ENCODE measurements at places on chromosomes 1 and 21. TPM values are rescaled to one million over a fixed set of nuclear protein-coding genes. Genes with fewer than 3 reads are reported as not detected.

The SPATC1L gene
- 2.8 TPM for total RNA-seq

The ARHGAP29 gene
- not detected for total RNA-seq

The C8A gene
- total RNA-seq = not detected

The TRABD2B gene
- not detected for total RNA-seq

The GPX7 gene
- 12.5 TPM for total RNA-seq

The VCAM1 gene
- not detected for total RNA-seq

The C1orf116 gene
- 0.36 TPM for total RNA-seq

The AADACL3 gene
- not detected for total RNA-seq

The CYB5RL gene
- 2.0 TPM for total RNA-seq

The AIM2 gene
- 0.36 TPM for total RNA-seq

The DNM3 gene
- total RNA-seq = 1.6 TPM

The AK4 gene
- total RNA-seq = 0.14 TPM

The TOMM20 gene
- 133 TPM for total RNA-seq

The DDR2 gene
- 0.42 TPM for total RNA-seq

GRCh38 chr1:218299416-218299815 lies 14.3 kb downstream of the RRP15 start:
- DNase-seq = no peak
- H3K4me3 ChIP-seq = no peak overlapping the region
- H3K27me3 ChIP-seq = no peaks in the 10 kb centered on the region
- no peaks in the 10 kb centered on the region for H3K4me1 ChIP-seq
- no peak overlapping the region for H3K27ac ChIP-seq
- peaks cover 24% of the 10 kb centered on the region for H3K36me3 ChIP-seq

- H3K4me3 ChIP-seq = no peak overlapping the region
- no peak for DNase-seq
- no peaks in the 10 kb centered on the region for H3K36me3 ChIP-seq
- peaks cover 4% of the 10 kb centered on the region for H3K4me1 ChIP-seq
- H3K27me3 ChIP-seq = peaks cover 4% of the 10 kb centered on the region
These were observed 165.3 kb downstream of the SLC35F3 start for GRCh38 chr1:234069760-234070159.

- no peaks in the 10 kb centered on the region for H3K36me3 ChIP-seq
- no peaks in the 10 kb centered on the region for H3K4me1 ChIP-seq
- H3K27ac ChIP-seq = no peak overlapping the region
- no peak overlapping the region for H3K4me3 ChIP-seq
- no peaks in the 10 kb centered on the region for H3K27me3 ChIP-seq
These were observed 387.0 kb downstream of the USP25 start for GRCh38 chr21:16116798-16117197.

DNA sequence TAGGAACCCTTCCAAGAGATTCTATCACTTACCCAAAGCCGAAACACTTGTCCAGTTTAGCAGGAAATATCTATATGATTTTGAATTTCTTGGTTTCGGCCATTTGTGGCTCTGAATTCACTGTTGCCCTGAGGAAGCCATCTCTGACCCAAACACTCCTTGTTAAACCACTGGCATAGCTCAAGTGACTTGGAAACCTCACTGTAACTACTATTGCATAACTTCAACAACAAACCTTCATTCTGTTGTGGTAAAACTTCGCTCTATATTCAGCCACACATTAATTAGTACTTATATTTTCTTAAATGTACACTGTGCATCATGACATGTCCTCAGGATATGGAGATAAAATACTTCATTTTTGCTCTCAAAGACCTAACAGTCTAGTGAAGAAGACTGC lies 63.2 kb downstream of the ST6GALNAC3 start:
- no peak overlapping the region for H3K4me3 ChIP-seq
- DNase-seq = no peak
- no peak overlapping the region for H3K27ac ChIP-seq
- no peaks in the 10 kb centered on the region for H3K27me3 ChIP-seq
- H3K4me1 ChIP-seq = no peaks in the 10 kb centered on the region
- no peaks in the 10 kb centered on the region for H3K36me3 ChIP-seq

- H3K4me3 ChIP-seq = no peak overlapping the region
- H3K27me3 ChIP-seq = no peaks in the 10 kb centered on the region
- H3K36me3 ChIP-seq = no peaks in the 10 kb centered on the region
- H3K4me1 ChIP-seq = no peaks in the 10 kb centered on the region
These were observed 461.9 kb upstream of the RGS18 start for GRCh38 chr1:191696354-191696753.

GRCh38 chr1:150484431-150484830 lies 2.8 kb upstream of the TARS2 start:
- H3K4me3 ChIP-seq = no peak overlapping the region
- no peak for DNase-seq
- no peak overlapping the region for H3K27ac ChIP-seq
- H3K4me1 ChIP-seq = peaks cover 16% of the 10 kb centered on the region
- peaks cover 7% of the 10 kb centered on the region for H3K36me3 ChIP-seq
- no peaks in the 10 kb centered on the region for H3K27me3 ChIP-seq

GRCh38 chr21:42021371-42022090 lies 11.4 kb upstream of the ZBTB21 start:
- no peak overlapping the region for H3K27ac ChIP-seq
- no peaks in the 10 kb centered on the region for H3K4me1 ChIP-seq
- no peak overlapping the region for H3K4me3 ChIP-seq
- DNase-seq = no peak

- no peaks in the 10 kb centered on the region for H3K36me3 ChIP-seq
- no peak for DNase-seq
- H3K27ac ChIP-seq = no peak overlapping the region
- H3K4me1 ChIP-seq = no peaks in the 10 kb centered on the region
- H3K4me3 ChIP-seq = no peak overlapping the region
These were observed 47.4 kb downstream of the PLA2G4A start for GRCh38 chr1:186875896-186876835.

GRCh38 chr1:40171036-40171435 lies 9.8 kb downstream of the RLF start:
- no peaks in the 10 kb centered on the region for H3K36me3 ChIP-seq
- H3K4me3 ChIP-seq = no peak overlapping the region
- DNase-seq = no peak
- H3K4me1 ChIP-seq = peaks cover 39% of the 10 kb centered on the region
- no peak overlapping the region for H3K27ac ChIP-seq

GRCh38 chr21:42269386-42269785 lies 45.8 kb downstream of the TFF3 start:
- peaks cover 35% of the 10 kb centered on the region for H3K4me1 ChIP-seq
- H3K27me3 ChIP-seq = no peaks in the 10 kb centered on the region
- DNase-seq = no peak
- no peak overlapping the region for H3K27ac ChIP-seq
- no peak overlapping the region for H3K4me3 ChIP-seq
- H3K36me3 ChIP-seq = peaks cover 26% of the 10 kb centered on the region

- no peak for DNase-seq
- no peaks in the 10 kb centered on the region for H3K27me3 ChIP-seq
- no peak overlapping the region for H3K27ac ChIP-seq
- no peaks in the 10 kb centered on the region for H3K4me1 ChIP-seq
These were observed 77.3 kb upstream of the KCNJ15 start for GRCh38 chr21:38179511-38179910.

- H3K4me1 ChIP-seq = no peaks in the 10 kb centered on the region
- no peaks in the 10 kb centered on the region for H3K36me3 ChIP-seq
- H3K27me3 ChIP-seq = no peaks in the 10 kb centered on the region
These were observed 88.8 kb downstream of the TNNI3K start for GRCh38 chr1:74323937-74324473.

DNA sequence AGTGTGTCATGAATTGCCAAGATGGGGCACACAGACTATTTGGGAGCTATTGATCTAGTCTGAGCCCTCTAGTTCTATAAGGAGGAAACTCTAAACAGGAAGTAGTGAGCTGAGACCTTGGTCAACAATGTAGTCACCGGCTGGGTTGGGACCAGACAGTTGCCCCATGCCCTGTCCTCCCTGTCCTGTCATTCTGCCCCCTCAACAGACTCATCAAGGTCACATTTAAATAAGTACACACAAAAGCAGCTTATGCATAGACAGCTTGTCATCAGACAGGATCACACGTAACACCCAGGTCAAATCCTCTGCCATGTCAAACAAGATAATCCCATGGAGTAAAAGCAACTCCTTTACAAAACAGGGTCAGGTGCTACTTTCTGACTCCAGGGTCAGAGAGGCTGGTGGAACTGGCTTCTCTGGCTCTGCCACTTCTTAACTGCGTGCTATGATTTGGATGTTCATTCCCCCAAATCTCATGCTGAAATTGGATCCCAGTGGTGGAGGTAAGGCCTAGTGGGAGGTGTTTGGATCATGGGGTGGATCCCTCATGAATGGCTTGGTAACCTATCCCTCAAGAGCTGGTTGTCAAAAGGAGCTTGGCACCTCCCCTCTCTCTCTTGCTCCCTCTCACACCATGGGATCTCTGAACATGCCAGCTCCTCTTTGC lies 128.9 kb downstream of the HIVEP3 start:
- no peak overlapping the region for H3K27ac ChIP-seq
- H3K27me3 ChIP-seq = no peaks in the 10 kb centered on the region
- H3K4me3 ChIP-seq = no peak overlapping the region
- no peak for DNase-seq
- no peaks in the 10 kb centered on the region for H3K36me3 ChIP-seq
- H3K4me1 ChIP-seq = peaks cover 39% of the 10 kb centered on the region

- H3K4me3 ChIP-seq = peak overlapping the region; percentile 95
- H3K4me1 ChIP-seq = peaks cover 29% of the 10 kb centered on the region
- peaks cover 30% of the 10 kb centered on the region for H3K36me3 ChIP-seq
These were observed 635 bp upstream of the APH1A start for GRCh38 chr1:150269451-150269850.

GRCh38 chr1:11337580-11338073 lies 64.6 kb downstream of the UBIAD1 start:
- peak; percentile 55 for DNase-seq

GRCh38 chr1:160835751-160836150 lies 26.9 kb downstream of the CD244 start:
- H3K4me3 ChIP-seq = no peak overlapping the region
- no peaks in the 10 kb centered on the region for H3K36me3 ChIP-seq
- H3K4me1 ChIP-seq = peaks cover 51% of the 10 kb centered on the region
- H3K27me3 ChIP-seq = no peaks in the 10 kb centered on the region
- no peak overlapping the region for H3K27ac ChIP-seq

DNA sequence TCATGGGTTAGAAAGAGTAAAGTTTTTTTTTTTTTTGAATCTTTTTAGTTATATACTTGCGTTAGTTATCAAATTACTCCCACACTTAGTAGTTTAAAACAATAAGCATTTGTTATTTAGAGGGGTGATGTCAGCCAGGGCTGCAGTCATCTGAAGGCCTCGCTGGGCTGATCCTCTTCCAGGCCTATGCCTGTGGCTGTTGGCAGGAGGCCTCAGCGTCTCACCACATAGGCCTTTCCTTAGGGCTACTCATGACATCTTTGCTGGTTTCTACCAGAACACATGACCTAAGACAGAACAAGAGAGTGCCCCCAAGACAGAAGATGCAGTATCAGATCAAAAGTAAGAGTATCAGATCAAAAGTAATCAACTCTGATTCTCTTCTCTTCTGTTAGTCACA lies 167.4 kb downstream of the HHAT start:
- H3K4me3 ChIP-seq = no peak overlapping the region
- H3K36me3 ChIP-seq = no peaks in the 10 kb centered on the region
- DNase-seq = no peak
- no peaks in the 10 kb centered on the region for H3K4me1 ChIP-seq
- no peak overlapping the region for H3K27ac ChIP-seq

DNA sequence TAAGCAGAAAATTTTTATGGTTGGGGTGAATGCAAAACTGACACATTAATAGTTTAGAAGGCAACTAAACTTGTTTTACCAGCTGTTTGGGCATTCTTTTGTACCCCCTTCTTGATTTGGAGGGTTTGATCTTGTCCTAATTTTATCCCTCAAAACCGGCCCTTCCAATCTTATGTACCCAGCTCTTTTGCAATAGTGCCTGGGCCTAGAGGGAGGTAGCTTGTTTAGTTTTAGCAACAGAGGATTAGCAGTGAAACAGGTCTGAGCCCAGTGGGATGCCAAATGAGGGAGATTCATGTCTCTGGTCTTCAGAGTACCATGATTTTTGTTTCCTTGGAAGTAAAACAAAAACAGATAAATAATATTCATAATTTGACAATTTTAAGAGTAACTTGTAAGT lies 45.1 kb downstream of the CRP start:
- H3K27ac ChIP-seq = no peak overlapping the region
- DNase-seq = no peak
- H3K4me3 ChIP-seq = no peak overlapping the region
- H3K4me1 ChIP-seq = no peaks in the 10 kb centered on the region
- H3K27me3 ChIP-seq = peaks cover 17% of the 10 kb centered on the region

DNA sequence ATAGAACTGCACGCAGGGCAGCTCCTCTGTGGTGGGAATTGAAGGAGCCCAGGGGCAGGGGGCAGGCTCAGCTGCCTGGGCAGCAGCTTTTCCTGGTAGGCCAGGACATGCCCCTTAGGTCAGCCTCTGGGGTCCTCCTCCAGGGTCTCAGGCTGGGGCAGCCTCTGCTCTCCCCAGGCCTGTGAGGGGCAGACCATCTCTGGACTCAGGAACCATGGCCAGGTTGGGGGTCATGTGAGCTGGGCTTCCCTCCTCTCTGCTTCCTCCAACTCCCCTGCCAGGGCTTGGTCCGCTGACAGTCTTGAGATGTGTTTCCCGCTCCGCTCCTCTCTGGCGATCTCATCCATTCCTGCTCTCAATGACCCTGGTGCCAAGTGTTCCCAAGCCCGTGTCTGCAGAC lies 5.7 kb downstream of the C1orf210 start:
- H3K27ac ChIP-seq = no peak overlapping the region
- no peak overlapping the region for H3K4me3 ChIP-seq
- no peaks in the 10 kb centered on the region for H3K27me3 ChIP-seq
- DNase-seq = no peak

- peak overlapping the region; percentile 60 for H3K27ac ChIP-seq
- peaks cover 14% of the 10 kb centered on the region for H3K4me1 ChIP-seq
- DNase-seq = peak; percentile 79
- H3K4me3 ChIP-seq = peak overlapping the region; percentile 45
- no peaks in the 10 kb centered on the region for H3K27me3 ChIP-seq
These were observed 48.0 kb downstream of the TOR3A start for GRCh38 chr1:179129702-179130473.

- no peak for DNase-seq
- no peaks in the 10 kb centered on the region for H3K27me3 ChIP-seq
- no peak overlapping the region for H3K27ac ChIP-seq
- H3K4me1 ChIP-seq = peaks cover 30% of the 10 kb centered on the region
These were observed 83.7 kb upstream of the LRRC8D start for GRCh38 chr1:89736937-89737733.

DNA sequence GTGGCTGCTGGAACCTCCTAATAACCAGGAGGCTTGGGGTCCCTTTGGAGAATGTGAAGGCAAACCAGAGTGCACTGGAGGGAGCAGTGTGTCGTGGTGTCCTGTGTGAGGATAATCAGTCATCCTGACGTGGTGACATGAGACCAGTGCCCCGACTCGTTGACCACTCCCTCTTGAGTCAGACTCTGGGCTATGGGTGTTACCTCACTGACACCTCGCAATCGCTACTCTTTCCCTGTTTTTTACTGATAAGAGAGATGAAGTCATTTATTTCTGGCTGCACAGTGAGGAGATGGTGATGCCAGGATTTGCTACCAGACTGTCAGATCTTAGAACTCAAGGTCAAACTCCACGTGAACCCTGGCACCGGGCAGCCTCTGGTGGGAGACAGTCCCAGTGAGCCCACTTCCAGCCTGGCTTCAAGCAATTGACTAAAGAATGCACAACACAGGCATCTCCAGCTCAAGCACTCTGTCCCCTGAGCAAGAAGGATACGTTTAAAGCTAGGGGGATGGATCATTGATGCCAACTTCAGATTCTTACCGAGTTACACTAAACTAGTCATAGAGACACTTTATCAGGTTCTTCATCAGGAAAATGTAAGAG lies 30.3 kb downstream of the UBASH3A start:
- H3K4me1 ChIP-seq = peaks cover 30% of the 10 kb centered on the region
- H3K4me3 ChIP-seq = no peak overlapping the region
- H3K36me3 ChIP-seq = peaks cover 98% of the 10 kb centered on the region
